ENCODE measurements at places on chromosomes 5 and 9.

GRCh38 chr5:36041537-36041845 is 25.2 kb downstream of the UGT3A2 start:
- no peak for DNase-seq

DNA sequence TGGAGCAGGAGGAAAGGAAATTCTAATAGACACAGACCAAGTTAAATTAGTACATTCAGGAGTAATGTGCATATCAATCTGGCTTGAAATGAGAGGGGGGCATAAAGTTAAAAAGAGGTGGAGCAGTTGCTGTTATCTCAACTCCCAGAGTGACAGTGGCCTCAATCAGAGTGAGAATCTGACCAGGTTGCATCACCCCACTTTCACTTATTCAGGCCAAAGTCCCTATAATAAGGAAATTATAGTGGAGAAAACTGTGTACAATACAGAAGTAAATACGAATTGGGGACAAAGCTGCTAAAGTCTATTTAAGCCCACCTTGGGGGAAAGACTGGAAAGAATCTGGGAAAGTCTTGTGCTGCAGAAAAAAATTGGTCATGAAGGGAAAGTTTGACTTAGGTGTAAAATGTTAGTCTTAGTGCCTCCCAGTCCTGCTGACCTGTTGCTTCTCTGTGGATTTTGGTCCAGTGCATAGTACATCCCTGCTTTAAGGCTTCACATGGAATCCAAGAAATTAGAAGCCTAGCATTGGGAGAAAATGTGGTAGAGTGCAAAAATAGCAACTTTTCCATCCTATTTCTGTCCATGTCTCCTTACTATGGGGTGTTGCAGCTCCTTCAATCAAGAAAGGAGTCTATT is 27.9 kb downstream of the MROH2B start:
- DNase-seq = no peak

GRCh38 chr5:176162198-176162597 is 76.0 kb upstream of the SIMC1 start:
- DNase-seq = no peak

DNA sequence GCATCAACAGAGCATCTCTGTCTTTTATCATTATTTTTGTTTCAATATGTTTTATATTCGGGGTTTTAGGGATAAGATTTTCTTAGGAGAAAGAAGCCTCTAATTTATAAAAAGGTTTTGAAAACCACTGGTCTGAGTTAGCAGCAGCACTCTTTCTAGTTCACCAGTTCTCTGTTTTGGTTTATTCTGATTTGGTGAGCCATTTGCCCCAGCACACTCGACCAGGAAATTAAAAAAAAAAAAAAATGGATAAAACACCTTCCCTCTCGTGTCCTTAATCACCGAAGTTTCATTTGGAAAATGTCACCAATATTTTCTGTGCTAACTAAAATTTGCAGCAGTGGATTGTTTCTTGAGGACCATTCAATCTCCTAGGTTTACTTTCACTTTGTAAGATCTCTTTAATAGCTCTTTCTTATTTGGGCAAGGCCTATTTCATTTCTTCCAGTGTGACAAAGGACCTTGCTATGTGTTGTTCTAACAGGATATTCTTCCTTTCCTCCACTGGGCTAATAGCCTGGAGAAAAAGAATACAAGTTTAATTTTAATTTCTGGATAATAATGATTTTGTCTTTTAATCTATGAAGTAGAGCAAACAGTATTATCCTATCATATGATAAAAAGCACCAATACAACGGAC is 57.8 kb upstream of the ANXA1 start:
- DNase-seq = no peak

DNA sequence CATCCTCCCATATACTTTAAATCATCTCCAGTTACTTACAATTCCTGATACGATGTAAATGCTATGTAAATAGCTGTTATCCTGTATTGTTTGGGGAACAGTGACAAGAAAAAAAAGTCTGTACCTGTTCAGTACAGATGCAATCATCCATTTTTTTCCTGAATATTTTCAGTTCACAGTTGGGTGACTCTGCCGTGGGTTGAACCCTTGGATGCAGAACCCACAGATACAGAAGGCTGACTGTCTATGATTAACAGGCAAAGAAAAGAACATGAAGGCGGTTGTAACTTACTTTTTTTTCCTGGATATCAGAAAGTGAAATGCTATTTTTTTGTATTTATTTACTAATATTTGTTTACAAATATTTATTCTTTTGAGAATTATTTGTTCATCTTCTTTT is 33.2 kb downstream of the DAP start:
- no peak for DNase-seq

- no peak for DNase-seq
These were observed 20.5 kb downstream of the POLR3G start for GRCh38 chr5:90495146-90495545.

- no peak for DNase-seq
These were observed 47.4 kb upstream of the SLC2A8 start for GRCh38 chr9:127349483-127350113.

GRCh38 chr5:155402927-155403640 is 389.5 kb downstream of the KIF4B start:
- no peak for DNase-seq

DNA sequence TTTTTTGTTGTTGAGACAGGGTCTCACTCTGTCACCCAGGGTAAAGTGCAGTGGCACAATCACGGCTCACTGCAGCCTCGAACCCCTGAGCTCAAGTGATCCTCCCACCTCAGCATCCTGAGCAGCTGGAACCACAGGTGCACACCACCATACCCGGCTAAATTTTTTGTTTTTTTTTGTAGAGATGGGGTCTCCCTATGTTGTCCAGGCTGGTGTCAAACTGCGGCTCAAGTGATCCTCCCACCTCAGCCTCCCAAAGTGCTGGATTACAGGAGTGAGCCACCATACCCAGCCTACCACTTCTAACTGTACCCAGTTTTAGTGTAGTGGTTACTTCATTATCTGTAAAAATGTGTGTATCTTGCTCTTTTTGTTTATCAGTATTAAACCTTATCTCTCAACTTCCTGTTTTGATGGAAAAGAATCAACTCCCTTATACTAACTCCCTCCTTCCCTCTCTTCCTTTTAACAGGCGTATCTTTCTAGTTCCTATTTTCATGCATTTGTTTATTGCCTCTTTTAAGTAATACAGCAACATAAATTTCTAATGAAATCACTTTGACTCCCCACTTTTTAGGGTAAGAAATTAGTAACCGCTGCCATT is 33.1 kb downstream of the GRAMD2B start:
- DNase-seq = no peak

DNA sequence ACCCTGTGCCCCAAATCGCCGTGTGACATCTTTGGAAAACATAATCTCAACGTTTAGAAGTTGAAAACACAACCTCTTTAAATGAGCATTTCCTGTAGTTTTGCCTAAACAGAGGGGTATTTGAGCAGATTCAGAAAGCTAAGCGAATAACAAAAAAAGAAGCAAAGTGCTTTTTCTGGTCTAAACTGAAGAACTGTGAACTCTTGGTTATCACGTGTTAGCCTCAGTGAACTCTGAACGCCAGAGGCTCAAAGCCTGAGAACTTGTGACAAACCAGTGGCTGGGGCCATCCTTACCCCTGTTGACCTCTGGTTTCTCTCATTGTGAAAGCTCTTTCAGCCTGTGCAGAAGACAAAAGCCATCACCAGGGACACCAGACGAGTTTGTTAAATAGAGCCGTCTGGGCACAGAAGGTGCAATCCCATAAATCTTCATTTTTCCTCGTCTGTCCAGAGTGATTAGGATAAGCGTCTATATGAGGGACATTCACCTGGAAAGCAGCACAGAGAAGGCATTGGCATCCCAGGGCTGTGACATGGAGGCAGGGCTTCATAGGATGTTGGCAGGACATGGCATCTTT is 61.4 kb upstream of the ICE1 start:
- DNase-seq = no peak

DNA sequence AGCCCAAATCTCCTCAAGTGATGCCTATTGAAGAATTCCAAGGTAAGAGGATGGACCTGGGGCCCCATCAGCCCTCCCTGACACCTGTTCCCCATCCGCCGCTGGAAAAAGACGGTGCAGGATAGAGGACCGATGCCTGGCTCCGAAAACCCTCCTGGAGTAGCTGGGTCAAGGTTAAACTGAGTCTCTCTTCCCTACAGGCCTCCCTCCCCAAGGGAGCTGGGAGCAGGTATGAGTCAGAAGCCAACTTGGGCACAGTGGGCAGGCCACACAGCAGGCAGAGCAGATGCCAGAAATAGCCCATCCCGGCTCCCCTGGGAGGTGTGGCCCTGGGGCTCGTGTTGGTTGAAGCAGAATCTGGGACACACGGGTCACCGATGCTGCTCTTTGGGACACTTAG is 75.6 kb downstream of the NTNG2 start:
- DNase-seq = no peak

- no peak for DNase-seq
These were observed 309.9 kb downstream of the ZSWIM6 start for GRCh38 chr5:61641748-61642565.

GRCh38 chr5:163447191-163447590 is 9.8 kb downstream of the CCNG1 start:
- no peak for DNase-seq

GRCh38 chr9:120755044-120755443 is 38.2 kb downstream of the FBXW2 start:
- no peak for DNase-seq

GRCh38 chr9:83622939-83623678 is at the start of gene IDNK:
IDNK (plus strand) TSS chr9:83623143; CDS start chr9:83623172, 29 bp downstream.
- peak; percentile 16 for DNase-seq

DNA sequence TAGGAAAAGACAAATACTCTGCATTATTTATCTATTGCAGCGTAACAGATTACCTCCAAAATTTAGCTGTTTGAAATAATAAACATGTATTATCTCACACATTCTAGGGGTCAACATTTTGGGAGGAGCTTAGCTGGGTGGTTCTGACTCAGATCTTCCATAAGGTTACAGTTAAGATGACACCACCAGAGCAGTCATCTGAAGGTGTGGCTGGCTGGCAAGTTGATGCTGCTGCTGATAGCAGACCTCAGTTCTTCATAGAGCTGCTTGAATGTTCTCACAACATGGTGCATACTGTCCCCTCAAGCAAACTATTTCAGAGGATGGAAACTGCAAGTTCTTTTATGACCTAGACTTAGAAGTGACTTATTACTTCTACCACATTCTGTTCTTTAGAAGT is 146.3 kb upstream of the FSTL4 start:
- no peak for DNase-seq

GRCh38 chr5:149550594-149551226 is 529 bp downstream of the CSNK1A1 start:
- no peak for DNase-seq

GRCh38 chr5:20360263-20360662 is 372.3 kb upstream of the CDH18 start:
- DNase-seq = no peak

DNA sequence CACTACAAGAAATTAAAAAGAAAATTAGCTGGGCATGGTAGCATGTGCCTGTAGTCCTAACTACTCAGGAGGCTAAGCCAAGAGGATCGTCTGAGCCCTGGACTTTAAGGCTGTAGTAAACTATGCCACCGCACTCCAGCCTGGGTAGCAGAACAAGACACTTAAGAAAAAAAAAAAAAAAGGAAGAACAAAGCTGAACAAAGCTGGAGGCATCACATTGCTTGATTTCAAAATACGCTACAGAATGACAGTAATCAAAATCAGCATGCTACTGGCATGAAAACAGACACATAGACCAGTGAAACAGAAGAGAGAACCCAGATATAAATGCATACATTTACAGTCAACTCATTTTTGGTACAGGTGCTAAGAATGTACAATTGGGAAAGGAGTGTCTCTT is 14.5 kb upstream of the OTULIN start:
- DNase-seq = no peak

DNA sequence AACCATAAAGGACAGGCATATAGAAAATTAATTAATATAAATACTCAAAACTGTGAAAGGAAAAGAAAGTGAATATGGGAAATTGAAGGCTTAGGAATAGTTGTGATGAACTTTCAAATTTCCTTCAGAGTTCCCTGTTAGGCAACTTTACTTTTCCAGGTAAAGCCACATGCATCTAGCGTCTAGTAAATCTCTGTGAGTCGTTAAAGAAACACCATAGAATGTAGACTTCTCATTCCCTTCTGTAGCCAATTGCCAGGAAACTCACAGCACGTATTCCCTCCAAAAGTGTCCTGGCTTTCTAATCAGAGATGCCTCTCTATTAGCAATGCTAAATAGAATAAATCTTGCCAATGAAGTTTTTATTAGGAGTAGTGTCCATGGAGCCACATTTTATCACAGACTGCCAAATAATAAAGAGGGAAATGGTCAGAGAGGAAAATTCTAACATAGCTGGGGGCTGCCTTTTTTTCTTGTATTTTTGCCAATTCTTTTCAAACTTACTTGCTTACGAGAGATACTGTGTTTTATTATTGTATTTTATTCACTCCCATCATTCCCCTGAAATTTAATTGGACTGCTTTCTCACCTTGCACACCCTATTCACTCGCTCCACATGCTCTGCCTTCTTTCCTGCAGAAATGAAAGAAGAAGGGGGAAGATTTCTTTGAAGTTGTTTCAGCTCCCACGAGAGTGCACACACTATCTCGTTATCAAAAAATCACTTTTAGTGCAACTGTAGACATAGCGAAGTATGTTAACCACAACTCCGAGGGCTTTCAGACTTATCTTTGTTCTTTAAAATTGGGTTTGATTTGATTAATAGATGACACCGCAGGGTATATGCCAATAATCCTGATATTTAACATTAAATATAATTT is 439.0 kb downstream of the CSNK1G3 start:
- DNase-seq = no peak

DNA sequence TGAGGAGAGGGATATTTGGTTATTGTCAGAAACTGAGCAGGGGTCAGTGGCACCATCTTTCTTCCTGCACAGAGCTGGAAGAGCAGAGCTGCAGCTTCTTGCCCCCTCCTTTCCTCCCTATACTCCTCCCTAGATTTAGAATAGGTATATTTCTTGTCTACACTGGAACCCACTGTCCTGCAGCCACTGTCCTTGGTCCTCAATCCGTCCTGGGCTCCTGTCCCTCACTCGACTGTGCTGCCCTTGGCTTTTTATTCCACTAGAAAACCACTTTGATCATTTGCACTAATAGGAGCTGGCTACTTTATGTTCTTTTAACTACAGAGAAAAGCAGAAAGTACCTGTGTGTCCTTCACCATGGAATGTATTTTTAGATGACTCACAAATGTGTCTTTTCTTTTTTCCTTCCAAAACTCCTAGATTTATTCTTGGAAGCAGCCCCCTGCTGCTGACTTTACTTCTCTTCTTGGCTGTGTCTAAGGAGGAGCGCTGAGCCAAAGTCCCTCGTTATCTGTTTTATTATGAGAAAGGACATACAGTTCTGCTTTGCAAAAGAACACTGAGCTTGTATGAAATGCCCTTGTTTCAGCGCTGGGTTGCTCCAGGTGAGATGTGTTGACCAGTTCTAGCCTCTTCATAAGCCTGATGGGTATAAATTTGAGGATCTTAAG is 150.9 kb downstream of the SEMA6A start:
- DNase-seq = no peak

DNA sequence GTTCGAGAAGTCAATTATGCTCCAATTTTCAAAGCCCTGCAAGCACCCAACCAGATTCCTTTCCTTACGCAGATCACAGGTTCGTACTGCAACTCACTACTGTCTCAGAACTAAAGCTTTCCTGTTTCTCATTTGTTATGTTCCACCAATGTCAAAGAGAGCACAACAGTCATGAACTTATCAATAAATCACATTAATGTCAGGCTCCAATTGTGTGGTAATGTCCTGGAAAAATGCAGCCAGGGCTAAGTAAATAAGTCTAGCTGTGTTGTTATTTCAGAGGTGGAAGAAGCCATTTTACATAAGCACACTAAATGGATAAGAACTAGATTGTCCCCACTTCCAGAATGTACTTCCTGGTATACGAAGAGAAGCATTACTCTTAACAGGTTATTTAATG is 488.6 kb upstream of the PTGER4 start:
- no peak for DNase-seq

GRCh38 chr9:104682642-104683041 is 11.7 kb upstream of the OR13D1 start:
- no peak for DNase-seq
